ENCODE measurements at places on chromosomes 4 and X.

- DNase-seq: no peak
- no peak overlapping the region for H3K27ac ChIP-seq
- no peaks in the 10 kb centered on the region for H3K36me3 ChIP-seq
- H3K4me3 ChIP-seq: no peak overlapping the region
Observed at GRCh38 chrX:323721-324628, 5.4 kb upstream of the GTPBP6 start.

DNA sequence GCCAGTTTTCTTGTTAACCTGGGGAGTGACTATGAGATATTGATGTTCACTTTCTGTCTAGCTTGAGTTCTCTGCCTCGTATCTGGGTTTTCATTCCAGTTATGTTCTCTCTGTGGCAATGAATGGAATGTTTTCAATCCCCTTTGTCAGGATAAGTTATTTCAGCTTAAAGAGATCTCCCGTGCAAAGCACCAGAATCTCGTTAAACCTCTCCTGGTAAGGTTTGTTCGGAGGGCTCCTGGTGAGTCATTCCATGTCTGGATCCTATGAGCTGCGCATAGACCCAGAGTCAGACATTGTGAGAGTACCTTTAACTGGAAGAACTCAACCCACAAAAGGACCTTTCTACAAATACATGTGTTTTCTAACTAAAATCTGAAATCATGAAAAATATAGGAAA lies 51.0 kb downstream of the KDR start:
- no peaks in the 10 kb centered on the region for H3K27me3 ChIP-seq
- H3K4me1 ChIP-seq: no peaks in the 10 kb centered on the region
- no peak for DNase-seq
- no peaks in the 10 kb centered on the region for H3K36me3 ChIP-seq

- H3K4me1 ChIP-seq: no peaks in the 10 kb centered on the region
- H3K27me3 ChIP-seq: no peaks in the 10 kb centered on the region
- DNase-seq: no peak
- no peaks in the 10 kb centered on the region for H3K36me3 ChIP-seq
- H3K27ac ChIP-seq: no peak overlapping the region
- H3K4me3 ChIP-seq: no peak overlapping the region
Observed at GRCh38 chrX:31291131-31291530, 219.3 kb upstream of the FTHL17 start.

DNA sequence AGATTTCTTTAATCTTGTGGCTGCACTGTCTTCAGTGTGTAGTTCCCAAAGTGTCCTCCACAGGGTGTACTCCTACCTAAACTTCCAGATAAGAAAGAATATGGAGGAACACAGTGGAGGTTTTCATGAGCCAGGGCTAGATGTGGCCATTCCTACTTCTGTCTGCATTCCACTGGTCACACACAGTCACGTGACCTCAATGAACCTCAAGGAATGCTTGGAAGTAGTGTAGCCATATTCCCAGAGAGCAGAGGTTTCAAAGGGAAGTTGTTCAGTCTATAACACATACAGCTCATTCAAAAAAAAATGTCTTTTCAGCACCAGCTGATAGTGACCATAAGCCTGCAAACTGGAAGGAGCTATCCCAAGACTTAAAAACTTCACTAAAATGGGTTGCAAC lies 53.6 kb downstream of the ASB9 start:
- H3K27me3 ChIP-seq: no peaks in the 10 kb centered on the region
- no peak for DNase-seq
- H3K36me3 ChIP-seq: no peaks in the 10 kb centered on the region
- H3K27ac ChIP-seq: no peak overlapping the region

DNA sequence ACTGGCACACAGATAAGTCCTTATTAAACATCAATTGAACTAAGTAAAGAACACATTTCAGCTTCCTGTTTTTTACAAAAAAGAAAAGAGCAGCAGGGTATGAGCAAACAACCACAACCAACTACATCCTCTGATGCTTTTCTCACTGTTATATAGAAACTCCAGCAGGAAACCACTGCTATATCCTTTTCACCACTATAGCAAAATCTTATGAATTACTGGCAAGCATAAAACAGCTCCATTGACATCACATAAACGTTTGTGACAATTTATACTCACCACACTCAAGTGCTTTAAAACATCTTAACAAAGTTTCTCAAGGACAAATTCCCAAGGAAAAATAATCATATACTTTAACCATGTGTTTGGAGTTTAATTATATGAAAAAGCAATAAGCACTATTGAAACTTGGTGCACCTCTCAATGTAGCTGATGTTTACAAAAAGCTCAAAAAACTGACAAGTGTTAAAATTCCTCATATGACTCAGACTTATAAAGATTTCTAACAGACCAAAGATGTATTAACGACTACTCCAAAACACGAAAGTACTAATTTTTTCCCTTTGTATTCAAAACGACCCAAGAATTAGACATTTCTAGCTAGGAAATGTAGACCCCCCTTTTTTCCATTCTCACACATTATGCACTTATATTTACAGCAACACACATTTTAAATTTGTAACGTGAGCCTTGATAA lies 12.9 kb downstream of the GPRIN3 start:
- no peak for DNase-seq
- H3K27ac ChIP-seq: peak overlapping the region; percentile 43

DNA sequence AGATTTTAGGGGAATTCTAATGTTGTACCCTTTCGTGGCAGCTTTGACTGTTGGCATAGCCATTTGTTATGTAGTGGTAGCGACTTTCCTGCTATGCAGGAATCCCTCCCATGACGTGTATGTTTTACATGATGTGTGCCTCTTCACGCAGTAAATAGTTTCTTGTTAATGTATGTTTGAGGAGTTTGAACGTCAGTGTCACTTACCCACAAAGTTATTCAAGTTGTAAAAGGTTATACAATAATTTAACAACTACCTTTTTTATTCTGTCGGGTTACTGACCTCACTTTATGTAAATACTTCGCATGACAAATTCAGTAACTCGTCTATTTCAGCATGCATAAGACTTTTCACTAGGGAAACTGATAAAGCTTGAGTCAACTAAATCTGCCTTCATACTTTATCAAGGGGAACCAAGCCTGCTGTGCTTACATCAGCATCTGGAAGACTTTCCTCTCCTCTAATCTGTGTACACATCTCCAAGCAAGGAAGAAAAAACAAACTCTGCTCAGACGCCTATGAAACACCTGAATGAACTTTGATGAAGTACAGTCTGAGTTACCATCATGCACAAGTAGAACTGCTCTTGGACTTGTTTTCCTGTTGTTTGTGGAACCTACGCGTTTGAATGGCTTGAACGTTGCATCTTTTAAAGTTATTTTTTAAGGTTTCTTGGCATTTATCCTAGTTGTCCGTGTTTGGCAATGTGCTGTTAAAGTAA lies 61.2 kb downstream of the SLC9A6 start:
- no peak overlapping the region for H3K4me3 ChIP-seq
- no peak for DNase-seq
- no peak overlapping the region for H3K27ac ChIP-seq
- H3K36me3 ChIP-seq: no peaks in the 10 kb centered on the region

DNA sequence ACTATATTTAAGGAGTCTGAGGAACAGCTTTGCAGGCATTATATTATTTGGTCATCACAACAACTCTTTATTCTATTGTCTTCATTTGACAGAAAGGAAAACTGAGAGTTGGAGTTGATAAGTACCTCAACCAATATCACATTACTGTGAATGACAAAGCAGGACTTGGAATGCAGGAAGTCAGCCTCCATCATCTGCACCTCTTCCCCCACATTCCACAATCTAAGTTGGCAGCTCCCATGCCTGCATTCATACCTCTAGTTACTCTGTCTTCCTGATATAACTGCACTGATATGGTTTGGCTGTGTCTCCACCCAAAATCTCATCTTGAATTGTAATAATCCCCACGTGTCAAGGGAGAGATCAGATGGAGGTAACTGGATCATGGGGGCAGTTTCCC lies 356.7 kb downstream of the GALNTL6 start:
- H3K27ac ChIP-seq: no peak overlapping the region
- H3K27me3 ChIP-seq: no peaks in the 10 kb centered on the region
- DNase-seq: no peak
- H3K4me1 ChIP-seq: no peaks in the 10 kb centered on the region
- no peak overlapping the region for H3K4me3 ChIP-seq
- H3K36me3 ChIP-seq: no peaks in the 10 kb centered on the region

GRCh38 chr4:122005064-122005755 lies 53.4 kb upstream of the TRPC3 start:
- no peaks in the 10 kb centered on the region for H3K27me3 ChIP-seq
- DNase-seq: no peak
- no peak overlapping the region for H3K4me3 ChIP-seq

GRCh38 chr4:2866891-2867290 lies 23.2 kb downstream of the ADD1 start:
- no peak overlapping the region for H3K4me3 ChIP-seq
- DNase-seq: no peak
- peaks cover 3% of the 10 kb centered on the region for H3K36me3 ChIP-seq
- H3K4me1 ChIP-seq: peaks cover 39% of the 10 kb centered on the region
- no peak overlapping the region for H3K27ac ChIP-seq
- no peaks in the 10 kb centered on the region for H3K27me3 ChIP-seq

DNA sequence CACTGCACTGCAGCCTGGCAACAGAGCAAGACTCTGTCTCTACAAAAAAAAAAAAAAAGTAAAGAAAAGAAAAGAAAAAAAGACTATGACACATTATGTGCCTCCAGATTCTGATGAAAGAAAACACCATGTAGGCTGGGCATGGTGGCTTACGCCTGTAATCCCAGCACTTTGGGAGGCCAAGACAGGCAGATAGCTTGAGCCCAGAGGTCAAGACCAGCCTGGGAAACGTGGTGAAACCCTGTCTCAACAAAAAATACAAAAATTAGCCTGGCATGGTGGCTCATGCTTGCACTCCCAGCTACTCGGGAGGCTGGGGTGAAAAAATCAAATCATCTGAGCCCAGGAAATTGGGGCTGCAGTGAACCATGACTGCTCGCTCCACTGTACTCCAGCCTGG lies 19.4 kb downstream of the THOC2 start:
- peaks cover 16% of the 10 kb centered on the region for H3K4me1 ChIP-seq
- no peaks in the 10 kb centered on the region for H3K36me3 ChIP-seq
- no peaks in the 10 kb centered on the region for H3K27me3 ChIP-seq
- DNase-seq: no peak
- no peak overlapping the region for H3K27ac ChIP-seq

- H3K4me1 ChIP-seq: peaks cover 8% of the 10 kb centered on the region
- H3K36me3 ChIP-seq: no peaks in the 10 kb centered on the region
- no peak overlapping the region for H3K4me3 ChIP-seq
- H3K27ac ChIP-seq: no peak overlapping the region
Observed at GRCh38 chrX:23666282-23666681, 1.0 kb upstream of the PRDX4 start.

DNA sequence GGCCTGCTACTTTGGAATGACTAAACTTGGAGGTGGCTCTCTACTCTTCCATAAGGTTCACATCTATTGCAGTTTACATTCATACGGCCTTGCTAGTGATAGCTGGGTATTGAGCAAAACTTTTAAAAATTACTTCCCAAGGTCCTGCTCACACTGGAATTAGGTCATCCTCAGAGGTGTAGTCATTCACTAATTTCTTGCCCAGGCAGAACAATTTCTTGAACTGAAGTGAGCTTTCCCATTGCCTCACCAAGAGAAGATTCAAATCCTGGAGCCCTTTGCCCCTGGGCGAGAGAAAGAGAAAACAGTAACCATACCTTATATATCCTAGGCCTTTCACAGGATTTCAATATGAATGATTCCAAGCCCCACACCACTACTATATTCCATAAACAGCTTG lies 109.2 kb downstream of the GUCY2F start:
- H3K27ac ChIP-seq: no peak overlapping the region
- no peaks in the 10 kb centered on the region for H3K4me1 ChIP-seq
- no peaks in the 10 kb centered on the region for H3K27me3 ChIP-seq
- no peak overlapping the region for H3K4me3 ChIP-seq

GRCh38 chrX:41602816-41603345 lies 85.9 kb upstream of the GPR34 start:
- DNase-seq: no peak
- H3K27me3 ChIP-seq: no peaks in the 10 kb centered on the region
- H3K4me1 ChIP-seq: no peaks in the 10 kb centered on the region
- no peak overlapping the region for H3K4me3 ChIP-seq
- no peaks in the 10 kb centered on the region for H3K36me3 ChIP-seq

DNA sequence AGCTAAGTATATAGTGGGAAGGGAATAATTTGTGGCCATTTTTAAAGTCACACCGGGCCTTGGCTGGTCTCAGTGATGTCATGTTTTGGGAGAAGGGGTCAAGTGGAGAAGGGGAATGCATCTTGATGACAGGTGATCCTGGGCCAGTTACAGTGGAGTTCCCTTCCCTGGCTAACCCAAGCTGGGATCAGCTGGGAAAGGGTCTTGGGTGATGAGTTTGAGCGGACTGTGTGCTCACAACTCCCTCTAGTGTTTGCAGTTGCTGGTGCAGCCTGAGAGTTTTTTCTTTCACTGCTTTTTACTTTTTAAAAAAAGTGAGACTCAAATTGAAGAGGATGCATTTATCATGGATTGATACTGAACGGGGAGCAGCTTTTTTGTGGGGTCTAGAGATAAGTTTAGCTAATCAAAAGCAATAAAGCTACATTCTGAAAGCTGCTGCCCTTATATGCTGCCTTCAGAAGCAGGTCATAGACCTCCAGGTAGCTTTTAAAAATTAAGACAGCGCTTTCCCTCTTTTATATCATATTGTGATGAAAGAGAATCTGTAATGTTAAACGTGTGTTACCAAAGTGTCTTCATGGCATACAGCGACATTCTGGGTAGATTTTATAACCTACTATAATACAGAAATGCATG lies 164.7 kb downstream of the DCLK2 start:
- DNase-seq: no peak
- no peaks in the 10 kb centered on the region for H3K27me3 ChIP-seq
- no peaks in the 10 kb centered on the region for H3K36me3 ChIP-seq
- no peak overlapping the region for H3K4me3 ChIP-seq

GRCh38 chrX:114181195-114181594 lies 402.7 kb upstream of the HTR2C start:
- H3K4me3 ChIP-seq: no peak overlapping the region
- DNase-seq: no peak
- no peaks in the 10 kb centered on the region for H3K27me3 ChIP-seq

- H3K4me1 ChIP-seq: no peaks in the 10 kb centered on the region
- H3K4me3 ChIP-seq: no peak overlapping the region
- H3K36me3 ChIP-seq: no peaks in the 10 kb centered on the region
- H3K27me3 ChIP-seq: no peaks in the 10 kb centered on the region
Observed at GRCh38 chrX:106952988-106953387, 32.8 kb downstream of the CLDN2 start.

DNA sequence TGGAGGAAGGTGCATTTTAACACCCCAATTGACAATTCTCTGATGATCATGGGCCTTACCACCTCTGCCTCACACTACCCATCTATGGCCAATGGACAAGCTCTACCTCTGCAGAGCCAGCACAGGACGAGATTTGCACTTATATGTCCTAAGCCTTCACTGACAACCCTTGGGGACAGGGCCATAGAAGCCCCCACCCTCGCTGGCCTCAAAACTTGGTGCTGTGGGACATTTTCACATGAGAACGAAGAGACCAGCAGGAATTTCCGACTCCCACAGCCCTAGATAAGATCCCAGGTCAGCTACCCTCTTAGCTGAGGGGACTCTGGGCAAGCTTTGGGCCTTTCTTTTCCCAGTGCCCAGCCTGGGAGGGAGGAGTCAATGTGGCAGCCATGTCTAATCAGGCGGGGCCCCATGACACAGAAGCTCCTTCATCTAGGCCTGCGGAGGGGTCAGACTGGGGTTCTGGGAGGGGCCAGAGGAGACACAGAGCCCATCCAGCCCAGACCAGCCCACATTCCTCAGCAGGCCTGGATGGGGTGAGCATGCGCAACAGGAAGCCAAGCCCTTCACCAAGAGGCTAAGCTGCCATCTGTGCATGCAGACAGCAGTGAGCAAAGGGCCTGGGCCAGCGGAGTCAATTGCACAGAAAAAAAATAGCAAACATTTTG lies 12.1 kb downstream of the PJA1 start:
- no peaks in the 10 kb centered on the region for H3K4me1 ChIP-seq
- no peak overlapping the region for H3K4me3 ChIP-seq
- no peaks in the 10 kb centered on the region for H3K27me3 ChIP-seq
- H3K27ac ChIP-seq: no peak overlapping the region
- no peak for DNase-seq
- H3K36me3 ChIP-seq: no peaks in the 10 kb centered on the region

Data from CD8-positive, alpha-beta memory T cell (primary cell).